ENCODE measurements at places on chromosomes 4 and X.

GRCh38 chr4:151670843-151671242 lies 90.0 kb downstream of the GATB start:
- no peak for DNase-seq

GRCh38 chr4:40672528-40673522 lies 43.2 kb upstream of the RBM47 start:
- DNase-seq = no peak

- DNase-seq = peak; percentile 79
Measured at GRCh38 chr4:101790521-101791181, at the start of gene BANK1. BANK1 (plus strand) TSS chr4:101790730; CDS start chr4:101790881, 151 bp downstream.

DNA sequence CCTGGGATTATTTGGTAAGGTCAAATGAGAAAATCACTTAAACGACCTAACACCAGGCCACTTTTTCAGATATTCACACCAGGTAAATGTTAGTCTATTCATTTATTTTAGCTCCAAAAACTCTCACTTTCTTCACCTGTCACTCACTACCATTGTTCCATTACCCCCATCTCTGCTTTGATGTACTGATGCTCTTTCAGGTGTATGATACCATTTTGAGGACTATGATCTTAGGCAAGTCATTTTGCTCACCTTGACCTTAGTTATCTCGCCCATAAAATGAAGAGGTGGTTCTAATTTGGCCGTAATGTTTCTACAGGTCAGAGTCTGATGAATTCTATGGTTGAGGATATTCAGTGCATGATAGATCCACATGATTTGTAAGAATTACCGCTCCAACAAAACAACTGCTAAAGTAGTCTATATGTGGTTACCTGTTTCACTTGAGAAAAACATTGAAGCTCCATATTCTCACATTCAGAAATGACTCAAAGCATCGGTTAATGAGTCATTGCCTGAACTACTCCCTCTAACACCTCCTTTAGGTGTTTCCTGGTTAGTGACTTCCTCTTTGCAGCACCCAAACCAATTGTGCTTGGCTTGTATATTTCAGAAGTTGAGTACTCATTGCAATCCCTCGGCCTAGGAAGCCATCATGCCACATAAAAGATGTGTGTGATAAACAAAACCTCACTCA lies 4.5 kb downstream of the DTHD1 start:
- peak; percentile 41 for DNase-seq

GRCh38 chrX:20388594-20388993 lies 121.9 kb upstream of the RPS6KA3 start:
- DNase-seq = no peak

- DNase-seq = no peak
Measured at GRCh38 chrX:20143561-20143960, 1.9 kb upstream of the EIF1AX start.

DNA sequence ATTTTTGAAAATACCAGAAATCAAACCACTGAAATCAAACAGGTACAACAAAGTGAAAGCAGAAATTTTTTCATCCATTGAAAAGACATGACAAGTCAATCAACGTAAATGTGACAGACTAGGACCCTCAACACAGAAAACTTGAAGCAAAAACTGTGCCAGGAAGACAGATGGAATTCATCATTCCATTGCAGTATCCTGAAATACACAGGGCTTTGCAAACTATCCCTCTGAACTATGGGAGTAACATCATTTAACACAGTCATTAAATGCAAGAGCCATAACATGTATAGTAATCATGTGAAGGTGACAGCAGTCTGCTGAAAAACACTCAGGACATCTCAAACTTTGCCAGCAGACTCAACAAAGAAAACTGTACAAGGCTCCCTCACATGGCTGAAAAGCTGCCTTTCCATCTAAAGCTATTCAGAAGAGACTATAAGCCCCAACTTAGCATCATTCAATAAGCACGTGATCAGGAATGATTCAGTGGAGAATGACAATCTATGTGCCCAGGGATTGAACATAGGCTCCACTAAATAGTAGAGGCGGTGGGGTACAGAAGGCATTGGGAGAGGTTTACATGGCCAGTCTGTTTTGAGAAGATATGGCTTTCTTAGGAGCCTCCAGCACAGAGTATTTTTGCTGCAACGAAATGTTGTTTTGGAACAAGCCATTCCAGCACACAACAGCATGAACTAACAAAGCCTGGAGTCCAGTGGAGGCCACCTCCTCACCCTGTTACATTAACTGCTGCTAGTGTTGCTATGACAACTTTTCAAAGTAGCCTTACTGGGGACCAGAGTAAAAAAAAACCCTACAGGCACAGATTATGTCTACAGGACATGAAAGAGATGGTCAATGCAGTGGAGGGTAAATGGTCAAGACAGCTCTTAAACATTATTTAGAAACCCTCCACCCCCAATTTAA lies 274.5 kb upstream of the NOCT start:
- no peak for DNase-seq

GRCh38 chr4:185582651-185583400 lies 47.5 kb upstream of the PDLIM3 start:
- no peak for DNase-seq

- peak; percentile 49 for DNase-seq
Measured at GRCh38 chrX:103585411-103586313, at the start of gene TCEAL4. TCEAL4 (plus strand) TSS chrX:103585515; CDS start chrX:103586676, 1,161 bp downstream.

- peak; percentile 35 for DNase-seq
Measured at GRCh38 chrX:135688137-135688536, 25.3 kb upstream of the CT45A1 start.

GRCh38 chrX:72358313-72358712 lies 52.6 kb upstream of the CITED1 start:
- no peak for DNase-seq

DNA sequence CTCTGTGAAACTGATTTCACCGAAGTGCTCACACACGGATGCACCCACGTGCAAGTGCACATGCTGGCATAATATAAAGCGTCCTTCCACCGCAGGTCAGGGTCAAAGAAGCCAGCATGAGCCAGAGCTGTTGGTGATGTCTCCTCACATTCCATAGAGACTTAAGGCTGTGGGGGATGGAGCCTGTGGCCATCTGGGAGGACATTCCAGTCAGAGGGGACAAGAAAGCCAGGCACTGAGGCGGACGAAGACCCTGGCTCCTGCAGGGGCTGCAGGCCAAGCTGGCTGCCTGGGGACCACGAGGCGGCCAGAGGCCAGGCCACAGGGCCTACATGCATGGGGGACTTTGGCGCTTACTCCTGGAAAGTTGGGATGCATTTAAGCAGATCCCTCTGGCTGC lies 7.7 kb downstream of the RNF212 start:
- DNase-seq = no peak

GRCh38 chr4:147195386-147195785 lies 249.7 kb upstream of the TTC29 start:
- no peak for DNase-seq

DNA sequence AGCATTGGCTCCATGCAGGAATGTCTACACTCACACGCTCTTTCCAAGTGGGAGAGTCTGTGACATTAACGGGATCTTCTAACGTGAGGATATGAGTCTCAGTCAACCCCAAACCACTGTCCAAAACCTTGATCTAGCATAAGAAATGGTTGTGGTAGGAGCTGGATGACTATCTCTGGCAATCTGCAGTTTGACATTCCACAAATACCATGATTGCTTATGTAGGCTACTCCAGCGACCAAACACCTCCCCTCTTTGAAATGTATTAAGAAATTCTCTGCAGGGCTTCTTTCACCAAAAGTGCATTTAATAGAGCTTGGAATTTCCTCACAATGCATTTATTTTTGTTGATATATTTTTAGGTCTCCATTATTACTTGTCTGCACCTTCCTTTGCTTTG lies 14.1 kb upstream of the STX18 start:
- no peak for DNase-seq

GRCh38 chr4:680928-681645 lies 6.7 kb downstream of the MYL5 start:
- DNase-seq = no peak

- no peak for DNase-seq
Measured at GRCh38 chr4:8666581-8666980, 74.0 kb downstream of the CPZ start.

- DNase-seq = no peak
Measured at GRCh38 chr4:155693015-155693663, 26.5 kb downstream of the GUCY1A1 start.

DNA sequence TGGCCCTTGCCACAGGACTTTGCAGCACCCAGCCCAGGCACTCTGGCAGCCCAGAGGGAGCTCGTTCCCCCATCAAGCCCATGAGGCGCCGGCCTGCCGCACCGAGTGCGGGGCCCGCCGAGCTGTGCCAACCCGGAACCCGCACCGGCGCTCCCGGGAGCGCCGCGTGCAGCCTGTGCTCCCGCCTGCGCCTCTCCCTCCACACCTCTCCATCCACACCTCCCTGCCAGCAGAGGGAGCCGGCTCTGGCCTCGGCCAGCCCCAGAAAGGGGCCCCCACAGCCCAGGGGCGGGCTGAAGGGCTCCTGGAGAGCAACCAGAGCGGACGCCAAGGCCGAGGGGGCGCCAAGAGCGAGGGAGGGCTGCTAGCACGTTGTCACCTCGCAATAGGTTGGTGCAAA lies 268.8 kb downstream of the MID1IP1 start:
- DNase-seq = no peak

DNA sequence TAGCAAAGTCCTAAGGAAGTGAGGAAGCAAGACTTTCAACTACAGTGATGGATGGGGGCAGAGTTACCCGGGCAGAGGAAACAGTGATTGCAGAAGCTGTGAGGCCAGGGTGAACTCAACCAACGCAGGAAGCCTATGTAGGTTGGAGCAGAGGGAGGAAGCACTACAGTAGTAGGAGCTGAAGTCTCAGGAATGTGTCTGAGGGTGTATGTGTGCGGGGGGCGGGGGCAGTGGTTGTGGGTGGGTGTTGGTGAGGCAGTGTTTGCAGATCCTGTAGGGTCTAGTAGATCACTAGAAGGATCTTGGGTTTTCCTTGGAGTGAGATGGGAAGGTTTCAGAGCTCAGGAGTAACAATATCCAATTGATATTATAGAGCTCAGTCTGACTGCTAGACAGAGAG lies 9.9 kb upstream of the MID1 start:
- no peak for DNase-seq

DNA sequence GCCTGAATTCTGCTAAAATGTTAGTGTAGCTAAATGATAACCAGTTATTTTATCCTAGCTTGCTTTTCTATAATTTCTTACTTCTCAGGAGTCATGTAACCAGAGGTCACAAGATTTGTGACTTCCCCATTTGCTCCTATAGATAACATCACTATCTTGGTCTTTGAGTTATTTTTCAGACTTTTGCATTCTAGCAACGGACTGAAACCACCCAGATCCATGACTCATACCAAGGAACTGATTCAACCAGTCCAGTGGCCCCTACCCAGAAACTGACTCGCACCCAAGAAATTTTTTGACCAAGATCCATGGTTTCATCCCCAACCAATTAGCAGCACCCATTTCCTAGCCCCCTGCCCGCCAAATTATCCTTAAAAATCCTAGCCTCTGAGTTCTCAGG lies 50.0 kb downstream of the IQCM start:
- no peak for DNase-seq

- no peak for DNase-seq
Measured at GRCh38 chr4:37437163-37437562, 192.6 kb downstream of the NWD2 start.

DNA sequence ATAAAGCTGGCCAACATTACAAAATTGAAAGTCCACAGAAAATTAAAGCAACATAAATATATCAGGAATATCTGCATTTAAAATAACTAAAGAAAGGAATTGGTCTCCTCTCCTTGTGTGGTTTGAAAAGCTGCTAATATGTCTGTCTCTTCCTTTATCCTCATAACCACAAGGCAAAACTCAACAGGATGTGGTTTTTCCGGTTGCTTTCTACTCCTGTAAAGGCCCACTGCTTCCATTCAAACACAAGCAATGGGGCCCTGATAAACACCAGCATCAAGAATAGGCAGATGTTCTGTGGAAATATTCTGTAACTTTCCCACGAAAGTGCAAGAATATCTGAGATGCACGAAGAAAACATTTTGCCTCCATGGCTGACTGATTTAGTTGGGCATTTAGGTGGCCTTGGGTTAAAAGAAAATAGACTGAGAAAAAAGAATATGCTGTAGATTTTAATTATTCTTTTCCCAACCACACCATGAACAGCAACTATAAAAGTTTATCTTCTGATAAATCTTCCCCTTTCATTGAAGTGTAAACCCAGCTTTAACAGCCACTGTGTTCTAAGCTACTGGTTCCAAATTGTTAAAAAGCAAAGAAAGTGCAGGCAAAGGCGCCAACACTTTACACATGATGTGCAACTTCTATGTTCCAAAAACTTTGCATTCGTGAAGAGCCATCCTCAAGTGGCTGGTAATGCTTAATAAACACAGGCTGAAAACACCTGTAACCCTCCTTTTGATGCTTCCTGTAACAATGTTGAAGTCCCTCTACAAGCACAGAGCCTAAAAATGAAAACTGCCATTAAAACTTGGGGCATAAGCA lies 50.5 kb upstream of the NDST3 start:
- no peak for DNase-seq

Measured in RPMI8226 (cell line).